ENCODE measurements at places on chromosomes 5 and 9. TPM values are rescaled to one million over a fixed set of nuclear protein-coding genes. Genes with fewer than 3 reads are reported as not detected.

Gene RMI1
- total RNA-seq: 7.4 TPM

Gene ENHO
- total RNA-seq: 0.74 TPM

Gene SPINK4
- total RNA-seq: not detected

Gene ECSCR
- 24.1 TPM for total RNA-seq

Gene TCERG1
- total RNA-seq: 21.6 TPM

Gene SCGB3A2
- not detected for total RNA-seq

Gene ZFAND5
- total RNA-seq: 206 TPM

Gene TEK
- 16.7 TPM for total RNA-seq
